Neural progenitor cell (in vitro differentiated cells): ENCODE measurements at places on chromosomes 1 and 21. TPM values are rescaled to one million over a fixed set of nuclear protein-coding genes. Genes with fewer than 3 reads are reported as not detected.

- DNase-seq, result peak; percentile 80
These were observed 1.4 kb downstream of the UCK2 start for GRCh38 chr1:165828669-165829329.

DNA sequence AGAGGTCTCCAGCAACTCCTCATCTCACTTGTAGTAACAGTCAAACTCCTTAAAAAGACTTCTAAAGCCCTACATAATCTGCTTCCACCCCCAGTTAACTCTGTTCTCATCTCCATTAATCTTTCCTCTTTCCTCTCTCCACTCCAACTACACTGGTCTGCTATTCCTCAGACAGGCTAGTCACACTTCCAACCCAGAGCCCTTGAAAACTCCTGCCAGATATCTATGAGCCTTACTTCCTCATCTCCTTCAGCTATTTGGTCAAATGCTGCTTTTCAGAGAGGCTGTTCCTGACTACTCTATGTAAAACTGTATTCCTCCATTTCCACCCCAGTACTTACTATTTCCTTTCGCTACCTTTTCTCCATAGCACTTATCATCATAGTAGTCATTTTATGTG, 24.4 kb downstream of the PCP4L1 start:
- DNase-seq, result no peak

GRCh38 chr1:85571828-85572227, 8.7 kb upstream of the CCN1 start:
- no peak for DNase-seq

DNA sequence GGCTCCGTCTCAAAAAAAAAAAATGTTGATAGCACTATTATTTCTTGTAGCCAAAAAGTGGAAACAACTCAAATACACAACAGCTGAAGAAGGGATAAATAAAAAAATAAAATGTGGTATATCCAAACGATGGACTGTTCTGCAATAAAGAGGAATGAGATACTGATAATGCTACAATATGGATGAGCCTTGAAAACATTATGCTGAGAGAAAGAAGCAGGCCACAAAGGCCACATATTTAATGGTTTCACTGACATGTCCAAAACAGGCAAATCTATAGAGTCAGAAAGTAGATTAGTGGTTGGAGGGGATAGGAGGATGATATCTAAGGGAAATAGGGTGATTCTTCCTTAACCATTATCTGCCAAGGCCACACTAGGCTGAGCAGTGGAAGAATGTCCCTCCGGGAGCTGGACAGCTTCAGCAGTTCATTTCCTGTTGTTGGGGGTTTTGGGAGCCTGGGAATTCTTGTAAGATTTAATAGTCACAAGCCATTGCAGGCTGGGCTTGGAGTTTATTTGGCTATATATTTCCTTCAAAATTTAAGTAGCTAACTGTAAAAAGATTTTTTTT, 53.5 kb downstream of the ST3GAL3 start:
- no peak for DNase-seq

- DNase-seq, result no peak
These were observed 16.3 kb upstream of the GADD45A start for GRCh38 chr1:67668660-67669059.

- DNase-seq, result peak; percentile 71
These were observed 976 bp downstream of the SSBP3 start for GRCh38 chr1:54404939-54405897.

The TPTE gene
- not detected in 2 replicates for total RNA-seq

The CFHR2 gene
- total RNA-seq, result not detected in 2 replicates

The FCRL4 gene
- not detected in 2 replicates for total RNA-seq
